CD4-positive, alpha-beta T cell treated with Interleukin-17A for 1 hour (primary cell): ENCODE measurements at places on chromosomes 16 and 17.
A peak's percentile ranks its signal among the peaks of the same experiment; 100 is the strongest.

DNA sequence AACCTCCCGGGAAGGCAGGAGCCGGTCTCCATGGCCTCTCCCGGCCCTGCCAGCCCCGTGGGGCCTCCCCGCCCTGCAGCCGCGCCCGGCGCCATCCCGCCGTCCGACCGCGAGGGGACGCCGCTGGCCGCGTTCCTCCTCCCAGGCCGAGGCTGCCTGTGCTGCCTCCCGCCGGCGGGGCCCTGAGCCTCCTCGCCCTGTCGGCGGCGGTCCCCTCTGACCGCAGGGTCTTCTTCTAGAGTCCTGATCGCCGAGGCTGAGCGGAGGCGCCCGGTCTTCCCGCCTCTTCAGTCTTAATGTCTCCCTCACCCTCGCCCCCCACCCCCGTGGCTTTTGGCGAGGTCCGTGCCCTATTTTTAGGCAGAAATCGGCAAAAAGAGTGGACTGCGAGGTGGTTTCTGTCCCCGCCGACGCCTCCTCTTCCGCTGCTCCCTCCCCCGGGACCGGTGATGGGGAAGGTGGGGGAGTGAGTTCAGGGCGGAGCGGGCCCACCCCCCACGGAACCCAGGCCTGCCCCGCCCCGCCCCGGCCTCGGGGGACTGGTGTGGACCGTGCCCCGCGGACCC lies 794 bp upstream of the CPNE7 start:
- peak; percentile 50 for DNase-seq

DNA sequence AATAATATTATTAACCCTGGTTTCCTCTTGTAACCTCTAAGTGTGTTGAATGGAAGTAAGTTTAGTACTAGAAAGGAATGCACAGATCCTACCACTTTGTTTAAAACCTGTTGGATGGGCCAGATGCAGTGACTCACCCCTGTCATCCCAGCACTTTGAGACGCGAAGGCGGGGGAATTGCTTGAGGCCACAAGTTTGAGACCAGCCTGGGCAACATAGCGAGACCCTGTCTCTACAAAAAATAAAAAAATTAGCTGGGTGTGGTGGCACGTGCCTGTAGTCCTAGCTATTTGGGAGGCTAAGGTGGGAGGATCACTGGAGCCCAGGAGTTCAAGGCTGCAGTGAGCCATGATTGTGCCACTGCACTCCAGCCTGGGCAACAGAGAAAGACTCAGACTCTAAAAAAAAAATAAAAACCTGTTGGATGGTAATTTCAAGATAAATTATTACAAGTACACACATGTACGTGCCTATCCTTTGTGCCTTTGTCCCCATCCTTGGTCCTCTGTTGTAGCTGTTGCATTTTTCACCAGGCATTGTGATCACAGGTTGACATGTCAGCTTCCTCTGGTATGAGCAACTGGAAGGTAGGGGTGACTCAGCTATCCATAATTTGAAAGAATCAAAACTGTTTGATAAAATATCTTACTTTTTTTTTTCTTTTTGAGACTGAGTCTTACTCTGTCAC lies 30.7 kb upstream of the METTL9 start:
- no peak for DNase-seq

DNA sequence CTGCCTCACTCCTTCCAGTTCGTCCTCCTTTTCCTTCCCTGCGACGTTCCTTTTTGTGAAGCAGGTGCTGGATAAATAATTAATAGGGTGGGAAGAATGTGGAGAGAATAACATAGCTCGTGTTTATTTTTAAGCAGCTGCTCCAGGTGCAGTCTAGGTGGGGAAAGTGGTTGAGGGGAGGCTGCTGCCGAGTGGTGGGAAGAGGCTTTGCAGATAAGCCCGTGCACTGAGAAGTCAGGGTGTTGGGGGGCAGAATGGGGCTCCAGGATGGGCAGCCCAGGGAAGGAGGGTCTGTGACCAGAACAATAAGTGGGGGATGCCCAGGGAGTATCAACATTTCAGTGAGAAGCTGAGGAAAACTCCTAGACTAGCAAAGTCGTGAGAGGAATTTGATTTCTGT lies 300.5 kb downstream of the CPPED1 start:
- DNase-seq, result no peak

DNA sequence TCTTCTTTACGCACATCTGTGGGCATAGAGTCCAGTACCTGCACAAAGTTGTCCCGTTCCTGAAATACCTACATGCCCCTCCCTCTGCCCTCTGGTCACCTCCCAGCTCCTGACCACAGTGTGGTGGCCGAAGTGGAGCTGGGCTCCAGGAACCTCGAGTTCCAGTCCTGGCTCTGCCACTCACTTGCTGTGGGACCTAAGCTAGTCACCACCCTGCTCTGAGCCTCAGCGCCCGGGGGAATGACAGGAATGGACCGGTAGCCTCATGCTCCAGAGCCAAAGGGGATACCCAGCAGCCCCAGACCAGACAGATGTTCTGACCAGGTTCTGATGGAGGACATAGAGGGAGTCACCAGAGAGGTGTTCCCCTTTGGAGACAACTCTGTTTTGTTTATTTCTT lies 26.7 kb upstream of the ITGA3 start:
- DNase-seq, result no peak

- DNase-seq, result no peak
Measured at GRCh38 chr16:50309527-50310307, 43.4 kb downstream of the ADCY7 start.

GRCh38 chr17:43645765-43646481 lies 15.8 kb downstream of the MEOX1 start:
- DNase-seq, result no peak

- no peak for DNase-seq
Measured at GRCh38 chr16:48834576-48834975, 224.6 kb upstream of the N4BP1 start.

GRCh38 chr17:64355536-64356303 lies 34.9 kb downstream of the PECAM1 start:
- DNase-seq, result no peak

DNA sequence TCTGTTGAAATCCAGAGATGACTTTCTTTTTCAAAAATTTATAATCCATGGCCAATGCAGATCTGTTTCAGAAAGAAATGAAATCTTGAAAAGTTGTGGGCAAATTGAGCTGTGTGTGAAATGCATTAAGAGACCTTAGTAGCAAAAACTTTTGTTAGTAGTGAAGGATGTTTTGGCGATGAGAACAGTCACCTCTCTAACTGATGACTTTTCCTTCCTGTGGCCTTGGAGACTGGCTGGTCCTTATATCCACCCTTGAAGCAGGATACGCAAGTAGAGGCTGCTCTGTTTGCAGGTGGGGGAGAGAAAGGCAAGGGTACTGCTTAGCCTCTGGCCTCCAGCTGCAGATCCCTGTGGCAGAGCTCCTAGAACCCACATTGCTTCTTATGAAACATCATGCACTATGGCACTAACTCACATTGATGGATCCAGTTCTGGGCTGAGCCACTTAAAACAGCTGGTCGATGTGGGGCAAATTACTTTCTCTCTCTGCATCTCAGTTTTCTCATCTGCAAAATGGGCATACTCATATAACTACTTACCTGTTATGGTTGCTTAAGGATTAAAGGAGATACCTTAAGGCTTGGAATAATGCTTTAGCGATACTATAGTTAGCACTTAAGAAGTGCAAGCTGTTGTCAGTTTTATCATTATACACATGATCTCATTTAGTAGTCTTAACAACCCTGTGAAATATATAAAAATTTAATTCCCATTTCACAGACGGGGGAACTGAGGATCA lies 89.3 kb downstream of the SDR42E1 start:
- no peak for DNase-seq

- DNase-seq, result no peak
Measured at GRCh38 chr16:54270711-54271110, 15.9 kb downstream of the IRX3 start.

GRCh38 chr17:27644586-27644985 lies 13.6 kb downstream of the LGALS9 start:
- DNase-seq, result no peak

- DNase-seq, result no peak
Measured at GRCh38 chr17:3921006-3921405, 4.7 kb upstream of the P2RX1 start.

- DNase-seq, result no peak
Measured at GRCh38 chr16:80667925-80668324, 127.1 kb downstream of the DYNLRB2 start.

- DNase-seq, result no peak
Measured at GRCh38 chr16:3998793-3999478, 117.3 kb downstream of the ADCY9 start.

- DNase-seq, result no peak
Measured at GRCh38 chr17:44351961-44352827, 7.1 kb downstream of the GRN start.

- DNase-seq, result peak; percentile 74
Measured at GRCh38 chr17:56939869-56940484, 20.9 kb downstream of the COIL start.

- no peak for DNase-seq
Measured at GRCh38 chr16:89202422-89203215, 2.3 kb upstream of the SLC22A31 start.

GRCh38 chr17:7382901-7383300 lies 2.0 kb downstream of the TNK1 start:
- no peak for DNase-seq

DNA sequence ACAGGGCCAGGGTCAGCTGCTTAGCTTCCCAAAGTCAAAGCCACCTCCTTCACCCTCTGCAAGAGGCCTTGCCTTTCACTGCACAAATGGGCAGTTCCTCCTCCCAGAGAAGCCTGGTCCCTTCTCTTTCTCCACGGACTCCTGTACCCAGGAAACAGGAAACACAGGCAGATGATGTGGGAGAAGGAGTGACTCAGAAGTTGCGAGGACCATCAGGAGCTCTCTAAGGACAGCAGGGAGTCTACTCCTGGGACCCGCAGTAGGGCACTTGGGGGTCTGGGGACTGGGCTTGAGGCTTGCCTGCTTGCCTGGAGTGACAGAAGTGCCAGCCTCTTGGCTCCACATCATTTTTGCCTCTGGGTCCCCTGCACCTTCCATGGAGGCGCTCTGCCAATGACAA lies 47.4 kb upstream of the KSR1 start:
- no peak for DNase-seq

- peak; percentile 97 for DNase-seq
Measured at GRCh38 chr17:17041571-17042383, 480 bp upstream of the MPRIP start.

DNA sequence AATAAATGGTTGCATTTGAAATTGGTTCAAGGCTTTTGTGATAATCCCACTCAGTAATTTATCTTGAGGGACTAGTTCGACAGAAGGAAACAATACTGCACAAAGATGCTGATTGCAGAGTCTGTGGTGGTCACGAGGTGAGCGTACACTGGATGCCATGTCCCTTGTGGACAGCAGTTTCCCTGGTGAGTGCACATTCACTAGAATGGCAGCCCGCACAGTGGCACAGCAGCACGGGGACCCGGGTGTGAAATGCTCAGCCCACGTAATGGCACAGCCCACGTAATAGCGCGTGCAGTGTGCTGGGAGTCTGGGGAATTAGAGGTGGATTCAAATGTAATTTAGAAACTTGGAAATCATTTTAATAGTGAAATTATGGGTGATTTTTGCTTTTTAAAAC lies 154.0 kb downstream of the LGALS9B start:
- no peak for DNase-seq

DNA sequence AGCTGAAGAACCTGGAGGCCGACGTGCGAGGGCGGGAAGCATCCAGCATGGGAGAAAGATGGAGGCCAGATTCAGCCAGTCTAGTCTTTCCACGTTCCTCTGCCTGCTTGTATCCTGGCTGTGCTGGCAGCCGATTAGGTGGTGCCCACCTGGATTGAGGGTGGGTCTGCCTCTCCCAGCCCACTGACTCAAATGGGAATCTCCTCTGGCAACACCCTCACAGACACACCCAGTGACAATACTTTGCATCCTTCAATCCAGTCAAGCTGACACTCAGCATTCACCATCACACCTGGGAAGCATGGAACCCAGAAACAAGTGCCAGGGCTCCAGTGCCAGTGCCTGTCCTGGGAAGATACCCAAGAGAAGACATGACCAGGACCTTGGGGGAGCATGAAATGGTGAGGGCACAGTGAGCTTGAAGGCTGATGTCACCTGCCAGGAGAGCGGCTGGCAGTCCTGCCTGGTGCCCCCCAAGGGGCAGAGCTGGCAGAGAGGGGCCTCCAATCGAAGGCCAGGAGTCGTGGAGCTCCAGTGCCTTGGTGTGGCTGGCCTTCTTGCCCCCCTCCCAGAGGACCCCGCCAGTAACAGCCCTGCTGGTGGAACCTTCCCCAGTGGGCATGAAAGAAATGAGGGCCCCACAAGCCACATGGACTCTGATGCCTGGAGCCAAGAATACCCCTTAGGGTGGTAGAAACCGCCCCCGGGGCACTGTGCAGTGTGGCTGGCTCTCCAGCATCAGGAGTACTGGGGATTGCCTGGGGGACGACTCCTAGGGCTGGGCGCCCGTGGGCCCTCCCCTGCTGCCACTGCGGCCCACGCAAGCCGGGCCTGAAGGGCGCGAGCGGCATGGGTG lies 643 bp upstream of the NPB start:
- DNase-seq, result no peak

GRCh38 chr17:81884520-81884919 lies 6.9 kb downstream of the ALYREF start:
- no peak for DNase-seq

- DNase-seq, result no peak
Measured at GRCh38 chr16:81513204-81514040, 68.8 kb downstream of the CMIP start.

- DNase-seq, result no peak
Measured at GRCh38 chr16:11196286-11196828, 59.6 kb downstream of the SOCS1 start.

- no peak for DNase-seq
Measured at GRCh38 chr16:59385959-59386358, 651.8 kb upstream of the GOT2 start.

DNA sequence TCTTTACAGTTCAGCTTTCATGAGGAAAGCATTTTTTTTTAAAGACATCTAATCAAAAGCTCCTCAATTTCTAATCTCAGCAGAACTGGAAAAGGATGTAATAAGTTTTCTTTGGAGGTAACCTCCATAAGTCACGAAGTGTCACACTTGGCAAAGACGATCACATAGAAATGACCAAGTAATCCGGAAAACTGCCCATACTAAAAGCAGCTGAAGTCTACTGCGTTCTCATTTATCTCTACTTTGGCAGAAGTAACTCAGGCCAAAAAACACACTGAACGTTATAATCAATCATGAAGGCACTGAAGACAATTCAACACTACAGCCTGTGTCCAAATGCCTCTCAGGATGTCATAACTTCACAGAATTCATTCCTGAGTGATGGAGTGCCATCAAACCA lies 39.8 kb downstream of the ERN1 start:
- no peak for DNase-seq
